ENCODE measurements at places on chromosomes 1 and 21.

DNA sequence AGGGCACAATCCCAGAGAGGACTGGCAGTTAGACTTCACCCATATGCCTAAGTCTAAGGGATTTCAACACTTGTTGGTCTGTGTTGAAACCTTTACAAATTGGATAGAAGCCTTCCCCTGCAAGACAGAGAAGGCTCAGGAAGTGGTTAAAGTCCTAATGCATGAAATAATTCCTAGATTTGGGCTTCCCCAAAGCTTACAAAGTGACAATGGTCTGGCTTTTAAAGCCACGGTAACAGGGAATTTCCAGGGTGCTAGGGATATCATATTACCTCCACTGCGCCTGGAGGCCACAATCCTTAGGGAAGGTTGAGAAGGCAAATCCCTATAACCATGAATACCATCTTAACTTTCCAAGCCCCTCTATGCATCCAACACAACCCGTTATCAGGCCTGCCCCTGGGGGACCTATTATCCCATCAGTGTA is 3.3 kb upstream of the FMO4 start:
- no peak for DNase-seq

- DNase-seq = no peak
These were observed 27.5 kb downstream of the SLX9 start for GRCh38 chr21:44967082-44968047.

GRCh38 chr1:11784256-11784992 is 21.3 kb downstream of the MTHFR start:
- DNase-seq = no peak

DNA sequence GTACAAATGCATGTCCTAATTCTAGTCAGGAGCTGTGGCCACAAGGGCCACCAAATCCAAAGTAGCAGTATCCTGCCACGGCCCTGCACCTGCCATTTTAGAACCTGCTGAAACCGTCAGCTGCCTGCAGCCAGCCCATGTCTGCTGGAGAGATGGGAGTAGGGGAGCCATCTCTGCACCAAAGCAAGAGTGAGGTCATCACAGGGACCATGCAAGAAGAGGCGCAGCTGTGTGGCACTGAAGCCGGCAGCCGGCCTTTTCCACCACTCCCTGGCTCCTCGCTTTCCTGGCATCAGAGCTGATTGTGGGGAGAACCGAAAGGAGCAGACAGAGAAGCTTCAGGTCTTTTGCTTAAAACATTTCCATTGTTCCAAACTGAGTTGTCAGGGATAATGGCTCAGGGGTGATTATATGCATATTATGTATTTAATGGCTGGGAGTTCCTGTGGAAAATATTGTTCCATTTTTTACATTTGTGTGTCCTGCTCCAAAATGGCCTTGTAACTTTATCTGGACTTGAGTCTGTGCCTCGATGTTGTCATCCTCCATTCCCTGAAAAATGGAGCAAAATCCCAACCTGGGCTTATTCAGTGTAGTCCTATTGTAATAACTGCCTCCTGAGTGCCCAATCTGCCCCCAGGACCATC is 18.7 kb upstream of the NBL1 start:
- no peak for DNase-seq

DNA sequence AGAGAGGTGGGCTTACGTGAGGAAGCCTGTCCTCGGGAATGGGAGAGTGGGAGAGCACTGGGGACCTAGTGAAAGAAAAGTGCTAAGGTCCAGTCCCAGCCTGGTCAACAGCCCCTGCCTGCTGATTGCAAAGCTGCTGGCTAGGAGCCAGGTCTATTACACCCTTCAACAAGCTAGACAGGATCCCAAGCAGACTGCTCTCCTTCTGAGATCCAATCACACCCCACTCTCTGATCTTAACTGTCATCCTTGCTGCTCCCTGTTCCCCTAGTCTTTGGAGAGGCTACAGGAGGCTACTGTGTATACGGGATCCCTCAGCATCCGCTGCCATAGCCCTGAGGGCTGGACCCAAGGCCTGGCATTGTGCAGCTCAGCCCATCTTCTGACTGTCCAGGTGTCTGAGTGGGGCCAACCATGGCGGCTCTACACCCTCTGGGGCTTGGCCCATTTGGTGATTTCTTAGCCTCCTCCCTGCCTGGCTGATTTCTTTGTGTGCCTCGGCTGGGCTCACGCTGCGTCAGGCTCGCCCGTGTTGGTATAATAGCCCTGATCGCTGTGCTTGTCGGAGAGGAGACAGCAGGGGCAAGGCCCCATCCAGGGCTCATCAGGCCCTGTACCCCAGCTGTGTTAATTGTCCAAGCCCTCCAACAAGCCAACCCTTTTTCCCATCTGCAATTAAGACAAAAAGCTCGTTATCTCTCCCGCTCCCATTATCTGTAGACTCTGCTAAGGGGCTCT is 43.9 kb downstream of the NAV1 start:
- DNase-seq = no peak

GRCh38 chr1:101026430-101026788 is 825 bp upstream of the DPH5 start:
- DNase-seq = no peak

GRCh38 chr1:229199261-229200243 is 71.4 kb upstream of the RAB4A start:
- DNase-seq = no peak

DNA sequence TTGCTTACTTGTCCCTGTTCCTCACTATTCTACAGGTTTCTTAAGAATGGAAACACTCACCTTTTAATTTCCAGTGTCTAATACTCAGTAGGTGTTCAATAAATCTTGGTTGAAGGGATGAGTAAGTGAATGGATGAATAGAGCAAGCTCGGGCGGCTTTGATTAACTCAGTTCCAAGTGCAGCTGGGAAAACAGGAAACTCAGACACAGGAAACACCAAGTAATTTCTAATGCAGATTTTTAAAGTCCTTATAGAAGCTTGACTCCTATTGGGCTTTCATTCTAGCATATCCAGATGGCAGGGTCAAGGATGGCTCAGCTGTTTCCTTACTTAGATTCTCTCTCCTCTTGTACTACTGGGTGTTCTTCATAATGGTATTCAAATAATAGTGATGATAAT is 14.0 kb downstream of the CAMK1G start:
- DNase-seq = no peak

DNA sequence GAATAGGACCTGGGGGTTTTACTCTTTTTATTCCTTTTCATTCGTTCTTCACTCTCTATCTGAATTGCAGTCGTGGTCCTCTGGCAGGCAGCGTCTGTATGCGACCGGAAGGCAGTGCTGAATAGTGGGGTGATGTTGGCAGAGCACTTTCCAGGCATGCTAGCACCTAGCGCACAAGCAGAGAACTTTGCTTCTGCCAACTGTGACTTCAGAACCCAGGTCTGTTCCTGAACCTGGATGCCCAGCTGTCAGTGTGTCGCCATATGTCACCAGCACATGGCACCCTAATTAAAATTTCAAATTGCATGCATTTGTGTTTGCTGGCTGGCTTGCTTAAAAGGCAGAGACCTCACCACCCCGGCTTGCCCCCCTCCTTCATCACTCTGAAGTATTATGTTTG is 116.2 kb downstream of the NFIA start:
- no peak for DNase-seq

DNA sequence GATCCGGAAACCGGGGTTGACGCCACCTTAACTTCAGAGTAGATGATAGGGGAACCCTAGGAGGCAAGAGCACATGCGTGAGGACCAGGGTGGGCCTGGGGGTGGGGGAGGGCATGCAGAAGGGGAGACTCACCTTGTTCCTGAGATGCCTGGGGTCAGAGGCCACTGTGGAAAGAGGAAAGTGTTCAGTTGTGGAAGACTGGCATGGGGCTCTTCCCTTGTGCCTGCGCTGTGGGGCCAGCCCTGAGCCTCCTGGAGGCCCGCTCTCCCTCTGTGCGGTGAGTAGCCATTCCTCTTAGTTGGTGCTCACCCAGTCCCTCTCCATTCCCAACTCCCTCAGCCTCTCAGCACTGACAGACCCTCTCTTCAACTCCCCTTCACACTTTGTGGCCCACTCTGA is 36.6 kb downstream of the FCRL5 start:
- DNase-seq = no peak

DNA sequence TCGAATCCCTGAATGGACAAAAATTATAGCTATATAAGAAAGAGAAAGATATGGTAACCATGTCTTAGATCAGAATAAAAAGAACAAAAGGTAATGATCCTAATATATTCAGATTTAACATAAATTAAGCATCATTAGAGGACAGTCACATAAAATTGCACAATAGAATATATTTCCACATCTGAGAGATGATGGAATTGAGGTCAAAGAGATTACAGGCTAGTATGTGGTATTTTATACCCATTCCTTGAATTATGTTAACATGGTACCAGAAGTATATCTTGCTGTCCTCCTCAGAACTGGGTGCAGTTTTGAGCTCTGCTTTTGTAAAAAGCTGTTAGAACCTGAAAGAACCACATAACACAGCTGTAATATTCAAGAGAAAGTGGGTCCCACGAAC is 245.6 kb upstream of the HOOK1 start:
- DNase-seq = no peak

DNA sequence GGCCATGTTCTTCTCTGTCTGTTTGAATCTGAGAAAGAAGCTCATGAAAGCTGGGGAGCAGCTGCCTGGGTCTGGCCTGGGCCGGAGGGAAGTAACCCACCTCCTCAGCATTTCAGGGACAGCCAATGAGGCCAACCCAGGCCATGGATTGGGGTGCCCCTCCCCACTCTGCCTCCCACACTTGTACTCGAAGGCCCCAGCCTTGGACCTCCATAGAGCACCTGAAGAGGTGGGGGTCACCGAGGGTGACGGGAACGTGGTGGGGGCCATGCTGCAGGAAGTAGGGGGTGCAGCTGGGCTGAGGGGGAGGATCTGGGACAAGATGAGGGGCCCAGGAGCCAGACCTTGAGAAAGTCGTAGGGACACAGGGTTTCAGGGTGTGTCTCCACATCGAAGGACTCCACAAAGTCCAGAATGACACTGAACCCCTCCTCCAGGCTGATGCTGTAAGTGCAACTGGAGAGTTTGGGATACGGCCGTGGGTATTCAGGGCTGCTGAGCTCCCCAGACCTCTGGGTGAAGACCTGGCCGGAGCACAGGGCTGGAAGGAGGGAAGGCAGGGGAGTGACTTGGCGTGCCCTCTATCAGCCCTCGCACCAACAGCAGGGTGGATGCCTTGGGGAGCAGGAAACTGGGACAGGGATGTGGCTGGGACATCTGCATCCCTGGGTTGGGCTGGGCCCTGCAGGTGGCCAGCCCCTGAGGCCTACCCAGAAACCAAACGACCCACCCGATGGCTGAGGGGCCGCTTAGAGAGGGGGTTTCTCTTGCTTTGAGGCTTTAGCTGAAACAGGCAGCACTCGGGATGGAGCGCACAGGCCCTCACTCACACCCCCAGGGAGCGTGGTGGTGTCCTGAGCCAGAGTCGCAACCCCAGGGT is 3.8 kb downstream of the MASP2 start:
- DNase-seq = no peak

DNA sequence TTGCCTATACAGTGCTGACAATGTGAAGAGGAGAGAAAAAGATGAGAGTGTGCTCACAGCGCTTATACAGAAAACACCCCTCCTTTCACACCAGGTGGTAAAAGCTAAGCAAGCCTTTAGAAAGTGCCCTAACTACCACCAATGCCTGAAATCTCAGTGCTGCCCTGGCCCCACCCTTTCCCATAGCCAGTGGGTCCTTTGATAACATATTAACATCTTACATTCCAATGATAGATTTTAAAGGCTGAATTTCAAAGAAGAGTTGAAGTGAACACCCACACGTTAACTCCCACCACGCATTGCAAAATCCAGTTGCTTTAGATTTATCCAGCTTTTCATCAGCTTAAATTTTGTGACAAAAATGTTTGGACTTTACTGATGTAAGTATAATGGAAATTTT is 58.1 kb upstream of the SSX2IP start:
- no peak for DNase-seq

- DNase-seq = no peak
These were observed 2.1 kb upstream of the DNMT3L start for GRCh38 chr21:44263768-44264167.

- DNase-seq = no peak
These were observed 18.8 kb upstream of the ZNF281 start for GRCh38 chr1:200428482-200429205.

DNA sequence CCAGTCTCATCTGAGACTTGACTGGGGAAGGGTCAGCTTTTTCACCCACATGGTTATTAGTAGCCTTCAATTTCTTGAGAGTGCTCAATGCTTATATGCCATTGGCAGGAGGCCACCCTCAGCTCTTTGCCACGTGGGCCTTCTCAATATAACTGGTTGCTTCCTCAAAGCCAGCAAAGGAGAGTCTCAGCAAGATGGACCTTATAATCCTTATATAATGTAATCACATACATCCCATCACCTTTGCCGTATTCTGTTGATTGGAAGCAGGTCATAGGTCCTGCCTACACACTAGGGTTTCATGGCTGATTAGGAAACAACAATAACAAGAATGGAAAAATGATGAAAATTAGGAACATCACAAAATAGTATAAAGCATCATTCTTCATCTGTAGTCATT is 22.9 kb downstream of the TSEN15 start:
- DNase-seq = no peak

GRCh38 chr1:8457760-8458381 is 140.0 kb downstream of the SLC45A1 start:
- no peak for DNase-seq

DNA sequence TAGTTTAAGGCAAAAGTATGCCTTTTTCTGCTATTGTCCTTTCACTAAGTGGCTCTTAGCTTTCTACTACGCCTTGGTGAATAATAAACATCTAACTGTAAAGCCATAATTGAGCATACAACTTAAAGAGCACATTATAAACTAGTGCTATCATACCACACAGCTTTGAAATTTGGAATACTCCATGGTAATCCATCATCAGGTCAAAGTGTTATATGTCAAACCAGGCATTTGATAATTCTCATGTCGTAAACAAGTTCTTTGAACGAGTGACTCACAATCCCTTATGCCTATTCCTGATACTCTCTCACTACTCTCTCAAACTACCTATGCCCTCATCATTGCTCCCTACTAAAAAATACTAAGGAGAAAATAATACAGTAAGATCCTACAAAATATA is 60.3 kb upstream of the FMN2 start:
- no peak for DNase-seq

DNA sequence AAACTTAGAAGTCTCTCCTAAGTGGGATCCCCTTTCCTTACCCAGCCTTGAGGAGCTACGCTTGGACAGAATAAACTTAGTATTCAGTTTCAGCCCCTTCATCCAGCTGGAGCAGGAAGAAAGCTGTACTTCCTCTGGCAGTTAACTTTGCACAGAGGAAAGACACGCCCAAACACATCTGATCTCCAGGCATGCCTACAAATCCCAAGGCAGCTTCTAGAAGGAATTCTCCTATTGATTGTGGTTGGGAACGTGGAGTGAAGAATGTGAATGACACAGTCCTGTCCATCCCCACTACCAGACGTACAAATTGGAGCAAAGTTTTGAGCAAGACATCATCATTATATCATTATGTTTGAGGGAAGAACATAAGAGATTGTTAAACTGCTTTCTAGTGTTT is 6.6 kb upstream of the AK4 start:
- no peak for DNase-seq

DNA sequence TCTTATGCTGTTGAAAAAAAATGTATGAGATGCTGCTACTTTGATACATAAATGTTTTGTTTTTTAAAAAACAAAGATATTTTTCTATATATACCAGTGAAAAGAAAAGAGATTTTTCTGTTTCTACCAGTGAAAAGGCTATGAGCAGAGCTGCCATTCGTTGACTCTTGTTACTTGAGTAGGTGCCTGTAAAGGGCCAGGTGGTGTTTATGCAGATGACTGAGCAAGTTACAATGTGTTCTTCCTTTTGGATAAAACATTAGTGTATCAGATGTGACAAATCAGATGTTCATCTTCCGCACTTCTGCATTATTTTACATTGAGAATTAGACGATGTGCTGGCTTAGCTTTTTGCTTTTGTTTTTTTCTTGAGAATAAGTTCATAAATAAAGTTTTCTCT is 45.4 kb downstream of the BARHL2 start:
- no peak for DNase-seq

Data from NCI-H1930 (cell line).